ENCODE measurements at places on chromosomes 7 and 10.
A peak's percentile ranks its signal among the peaks of the same experiment; 100 is the strongest.

DNA sequence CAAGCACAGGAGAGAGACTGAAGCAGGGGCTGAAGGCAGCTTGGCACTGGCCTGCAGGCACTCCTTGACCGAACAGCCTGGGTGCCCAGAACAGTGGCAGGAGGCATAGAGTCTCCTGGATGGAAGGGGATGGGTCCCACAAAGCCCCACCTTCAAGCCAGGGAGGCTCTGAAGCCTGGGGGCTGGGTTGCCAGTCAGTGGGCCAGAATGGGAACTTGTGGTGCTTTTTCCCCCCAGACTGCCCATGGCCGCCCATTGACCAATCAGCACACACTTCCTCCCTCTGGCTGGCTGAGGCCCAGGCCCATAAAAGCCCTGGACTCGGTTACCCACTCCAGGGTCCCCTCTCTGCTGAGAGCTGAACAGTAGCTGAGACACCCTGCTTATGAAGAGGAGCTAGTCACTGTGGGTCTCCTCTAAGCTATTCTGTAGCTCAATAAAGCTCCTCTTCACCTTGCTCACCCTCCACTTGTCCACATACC is 109.6 kb downstream of the ELAPOR2 start:
- DNase-seq = no peak

DNA sequence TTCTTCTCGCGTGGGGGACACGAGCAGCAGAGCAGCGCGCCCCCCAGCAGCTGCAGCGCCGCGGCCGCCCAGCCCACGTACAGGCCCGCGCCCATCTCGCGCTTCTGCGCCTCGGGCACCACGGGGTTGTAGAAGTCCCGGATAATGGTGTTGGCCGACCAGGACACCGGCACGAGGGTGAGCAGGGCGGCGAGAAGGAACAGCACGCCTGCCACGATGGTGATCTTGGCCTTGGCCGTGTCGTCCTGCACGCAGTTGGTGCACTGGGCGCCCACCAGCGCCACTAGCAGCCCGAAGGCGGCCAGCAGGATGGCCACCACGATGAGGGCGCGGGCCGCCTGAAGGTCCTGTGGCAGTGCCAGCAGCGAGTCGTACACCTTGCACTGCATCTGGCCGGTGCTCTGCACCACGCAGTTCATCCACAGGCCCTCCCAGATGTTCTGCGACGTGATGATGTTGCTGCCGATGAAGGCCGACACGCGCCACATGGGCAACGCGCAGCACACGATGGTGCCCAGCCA is 529 bp downstream of the CLDN3 start:
- no peak for DNase-seq

- no peak for DNase-seq
Observed at GRCh38 chr7:28224675-28225074, 44.1 kb upstream of the JAZF1 start.

DNA sequence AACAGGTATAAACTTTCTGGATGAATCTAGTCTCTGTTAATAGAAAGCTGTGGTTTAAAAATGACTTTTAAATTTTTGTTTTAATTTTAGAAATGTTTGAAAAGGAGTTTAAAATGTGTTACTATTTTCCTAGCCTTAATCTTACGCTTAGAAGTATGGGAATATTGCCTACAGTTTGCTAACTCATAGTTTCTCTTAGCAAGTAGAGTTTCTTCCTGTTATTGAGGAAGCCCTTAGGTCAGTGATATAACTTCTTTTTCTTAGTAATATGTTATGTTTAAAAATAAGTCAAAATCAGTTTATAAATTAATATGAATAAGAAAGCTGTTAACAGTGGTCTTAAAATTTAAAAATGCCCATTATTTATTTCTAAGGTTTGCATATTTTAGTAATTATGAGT is 3.1 kb downstream of the STARD3NL start:
- no peak for DNase-seq

GRCh38 chr10:60367024-60367423 is 22.7 kb downstream of the ANK3 start:
- DNase-seq = no peak

GRCh38 chr7:156015237-156016020 is 203.2 kb upstream of the SHH start:
- DNase-seq = no peak

GRCh38 chr7:24898691-24899090 is 81.3 kb downstream of the OSBPL3 start:
- peak; percentile 52 for DNase-seq

DNA sequence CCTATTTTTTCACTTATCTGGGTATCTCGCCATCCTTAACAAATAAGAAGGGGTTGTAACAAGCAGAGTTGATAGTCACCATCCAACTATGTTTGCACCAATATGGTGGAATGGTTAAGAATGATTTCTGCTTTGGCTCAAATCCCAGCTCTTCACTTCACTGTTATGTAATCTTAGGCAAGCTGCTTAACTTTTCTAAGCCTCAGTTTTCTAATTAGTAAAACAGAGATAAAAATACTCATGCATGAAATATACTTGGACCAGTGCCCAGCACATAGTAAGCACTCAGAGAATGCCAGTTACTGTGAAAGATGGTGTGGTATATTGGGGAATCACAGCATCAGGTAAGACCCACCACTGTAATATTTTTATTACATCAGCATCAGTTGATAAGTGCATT is 33.6 kb downstream of the ABCB1 start:
- DNase-seq = no peak

GRCh38 chr7:126472825-126473224 is 779.9 kb downstream of the GRM8 start:
- no peak for DNase-seq

- DNase-seq = no peak
Observed at GRCh38 chr7:122597277-122597676, 101.6 kb downstream of the RNF133 start.

DNA sequence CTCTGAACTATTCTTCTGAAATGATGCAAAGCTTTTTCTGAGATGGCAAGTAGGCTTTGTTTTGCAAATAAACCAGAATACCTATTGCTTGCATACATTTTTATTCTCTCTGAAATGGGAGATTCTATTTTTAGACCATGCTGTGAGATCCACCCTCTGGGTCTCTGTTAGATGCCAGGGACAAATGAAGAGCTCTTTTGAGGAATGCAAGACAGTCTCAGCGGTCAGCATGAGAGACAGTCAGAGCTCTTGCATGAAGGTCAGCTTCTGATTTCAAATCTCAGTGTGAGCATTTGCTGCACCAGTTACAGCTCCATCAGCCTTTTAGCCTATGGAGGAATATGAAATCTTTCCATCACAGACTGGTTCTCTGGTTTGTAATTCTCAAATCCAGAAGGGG is 429.9 kb upstream of the KLF6 start:
- DNase-seq = no peak

- DNase-seq = no peak
Observed at GRCh38 chr7:15802425-15802824, 115.9 kb upstream of the MEOX2 start.

GRCh38 chr7:76281706-76282343 is 20.6 kb upstream of the HSPB1 start:
- DNase-seq = no peak

DNA sequence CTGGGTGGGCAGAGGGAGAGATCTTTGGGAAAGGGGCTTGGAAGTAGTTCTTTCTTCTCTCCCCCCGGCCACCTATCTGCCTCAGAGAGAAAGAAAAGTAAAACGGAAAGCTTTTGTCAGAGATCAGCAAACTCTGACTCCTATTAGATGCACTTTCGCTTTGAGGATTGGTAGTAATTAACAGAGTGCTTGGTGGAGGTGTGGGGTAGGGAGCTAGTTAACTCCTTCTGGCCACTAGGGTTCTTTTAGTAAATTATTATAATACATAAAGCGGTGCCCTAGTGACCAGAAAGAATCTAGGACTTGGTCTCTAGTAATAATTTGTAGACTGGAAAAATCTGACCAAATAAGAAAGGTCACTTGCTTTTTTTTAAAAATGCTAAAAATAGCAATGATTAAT is 54.6 kb downstream of the CPVL start:
- peak; percentile 51 for DNase-seq

GRCh38 chr7:30583181-30583580 is 11.5 kb upstream of the GARS1 start:
- DNase-seq = no peak

- DNase-seq = no peak
Observed at GRCh38 chr7:133299676-133300075, 46.8 kb downstream of the EXOC4 start.

- no peak for DNase-seq
Observed at GRCh38 chr7:116811768-116812167, 50.6 kb upstream of the CAPZA2 start.

DNA sequence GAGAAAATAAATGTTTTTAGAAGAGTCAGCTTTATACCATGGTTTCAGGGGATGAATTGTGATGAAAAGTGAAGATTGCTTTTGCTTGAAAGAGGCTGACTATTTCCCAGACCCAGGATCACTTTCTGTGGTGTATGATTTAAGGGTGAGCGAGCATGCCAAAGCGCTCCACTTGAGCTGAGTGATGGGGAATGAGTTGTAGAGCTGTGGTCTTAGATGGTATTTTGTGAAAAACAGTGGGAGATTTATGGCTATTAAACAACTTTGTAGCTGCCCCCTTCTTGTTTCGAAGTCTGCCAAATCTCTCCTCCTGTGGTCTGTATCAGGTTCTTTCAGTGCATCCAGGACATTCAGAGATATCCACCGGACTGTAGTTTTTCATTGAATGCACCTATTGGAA is 888.2 kb downstream of the LRMDA start:
- DNase-seq = no peak

DNA sequence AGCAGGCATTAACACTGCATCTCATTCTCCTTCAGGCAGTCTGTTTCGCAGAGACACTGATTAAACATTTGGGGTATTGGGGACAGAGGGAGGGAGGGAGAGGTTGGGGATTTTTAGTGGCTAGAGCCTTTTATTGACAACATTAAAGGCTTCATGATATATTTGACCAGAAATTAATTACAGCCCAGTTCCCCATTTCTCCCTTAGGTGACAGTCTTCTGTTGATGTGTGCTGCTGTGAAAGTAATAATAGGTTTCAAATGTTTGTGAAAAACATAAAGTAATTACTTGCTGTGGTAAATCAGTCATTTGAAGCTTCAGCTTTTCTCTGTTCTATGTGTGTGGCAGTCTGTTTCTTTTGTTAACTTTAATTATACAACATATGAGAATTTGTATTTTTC is 105.3 kb upstream of the LRGUK start:
- DNase-seq = no peak

- no peak for DNase-seq
Observed at GRCh38 chr7:125605241-125605640, 675.6 kb upstream of the POT1 start.

DNA sequence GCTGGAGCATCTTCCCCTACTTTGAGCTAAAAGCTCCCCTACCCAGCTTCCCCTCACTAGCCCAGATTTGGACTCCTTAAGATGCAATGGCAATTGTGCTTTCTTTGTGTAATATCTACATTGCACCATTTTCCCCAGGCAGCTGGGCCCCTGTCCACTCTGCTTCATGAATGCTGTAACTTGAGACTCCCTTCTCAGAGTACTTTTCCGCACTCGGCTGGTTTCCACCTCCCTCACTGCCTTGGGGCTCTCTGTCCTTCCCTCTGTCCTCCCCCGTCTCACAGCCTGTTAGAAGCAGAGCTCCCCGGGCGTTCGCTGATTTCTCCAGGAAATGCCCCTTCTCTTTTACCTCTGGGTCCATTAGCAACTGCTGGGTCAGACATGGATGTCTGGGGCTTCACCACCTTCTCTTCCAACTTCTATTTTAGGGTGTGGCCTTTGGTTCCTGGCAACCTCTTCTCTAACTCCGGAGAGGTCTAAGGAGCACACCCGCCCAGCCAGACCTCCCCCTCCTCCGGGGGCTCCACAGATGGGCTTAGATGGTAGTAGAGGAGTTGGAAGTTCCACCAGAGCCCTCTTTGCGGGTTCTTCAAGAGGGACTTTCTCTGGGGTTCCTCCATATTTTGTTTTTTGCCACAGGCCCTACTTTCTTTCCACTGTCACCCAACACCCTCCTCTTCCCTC is 2.9 kb upstream of the TMEM72 start:
- no peak for DNase-seq

DNA sequence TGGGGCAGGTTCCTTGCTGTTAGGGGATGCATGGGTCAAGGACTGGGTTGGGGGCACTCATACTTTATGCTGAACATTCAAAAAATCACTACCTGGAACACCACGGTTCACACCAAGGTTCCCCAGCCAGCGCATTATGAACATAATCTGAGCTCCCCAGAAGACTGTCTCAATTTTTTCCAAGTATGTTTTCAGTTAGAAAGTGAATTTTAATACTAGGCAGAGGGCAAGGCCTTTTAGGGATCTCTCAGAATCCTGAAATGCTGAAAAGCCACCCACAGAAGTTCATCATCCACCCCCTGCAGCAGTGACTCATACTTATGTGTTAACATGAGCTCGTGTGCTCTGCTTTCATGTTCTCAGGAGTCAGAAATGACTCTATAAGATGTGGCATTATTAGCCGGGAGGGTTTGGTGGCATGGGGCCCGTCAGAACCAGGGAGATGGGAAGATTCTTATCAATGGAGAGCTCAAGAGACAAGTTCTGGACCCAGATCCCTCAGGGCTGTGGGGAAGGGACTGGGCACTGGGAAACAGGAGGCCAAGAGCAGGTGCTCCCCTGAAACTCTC is 185.2 kb upstream of the ITGB1 start:
- peak; percentile 72 for DNase-seq

DNA sequence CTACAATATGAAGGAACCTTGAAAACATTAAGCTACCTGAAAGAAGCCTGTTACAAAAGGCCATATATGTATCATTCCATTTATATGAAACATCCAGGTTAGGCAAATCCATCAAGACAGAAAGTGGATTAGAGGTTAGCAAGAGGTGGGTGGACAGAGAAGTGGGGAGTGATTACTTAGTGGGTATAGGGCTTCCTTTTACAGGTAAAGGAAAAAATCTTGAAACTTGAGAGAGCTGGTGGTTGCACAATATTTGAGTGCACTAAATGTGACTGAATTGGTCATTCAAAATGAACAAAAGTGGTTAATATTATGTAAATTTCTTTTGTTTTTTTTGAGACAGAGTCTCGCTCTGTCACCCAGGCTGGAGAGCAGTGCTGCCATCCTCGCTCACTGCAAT is 119.4 kb upstream of the KIF5B start:
- DNase-seq = no peak

DNA sequence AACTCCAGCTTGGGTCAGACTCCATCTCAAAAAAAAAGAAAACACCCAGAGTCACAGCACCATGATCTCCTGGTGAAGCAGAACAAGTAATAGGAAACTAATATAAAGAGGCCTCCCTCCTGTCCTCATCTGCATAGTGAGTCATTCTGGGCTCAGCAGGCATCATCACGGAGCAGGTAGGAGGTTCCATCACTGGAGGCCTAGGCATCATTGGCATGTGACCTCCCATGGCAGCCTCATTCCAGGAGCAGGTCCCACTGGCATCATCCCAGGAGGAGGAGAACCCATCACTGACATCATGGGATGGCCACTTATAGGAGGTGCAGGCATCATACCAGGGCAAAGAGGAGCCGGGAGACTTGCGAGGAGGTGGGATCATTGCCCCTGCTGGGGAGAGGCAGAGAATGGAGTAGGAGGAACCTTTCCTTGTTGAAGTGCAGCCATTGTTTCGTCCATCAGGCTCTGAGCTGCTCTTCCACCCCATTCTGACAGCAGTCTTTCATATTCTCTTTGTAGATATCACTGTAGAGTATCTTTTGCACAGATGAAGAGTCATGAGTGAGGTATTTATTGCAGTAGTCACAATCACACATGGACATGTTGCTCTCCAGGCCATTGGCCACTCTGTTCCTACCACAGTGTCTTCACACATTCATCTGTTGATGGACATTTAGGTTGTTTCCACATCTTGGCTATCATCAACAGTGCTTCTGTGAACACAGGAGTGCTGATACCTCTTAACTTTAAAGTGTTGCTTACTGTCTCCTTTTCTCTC is 73.8 kb downstream of the OSBPL3 start:
- no peak for DNase-seq

Measured in urothelium cell line (cell line).